ENCODE measurements at places on chromosomes 2 and 18. TPM values are rescaled to one million over a fixed set of nuclear protein-coding genes. Genes with fewer than 3 reads are reported as not detected.

Gene FABP1
- total RNA-seq = not detected

Gene CNGA3
- total RNA-seq = not detected

Gene KCNE4
- total RNA-seq = not detected

Gene ANKRD30BL
- 0.20 TPM for total RNA-seq

Gene IL36G
- total RNA-seq = not detected

Gene PTPN2
- 68.1 TPM for total RNA-seq

Gene SKA1
- total RNA-seq = 25.6 TPM

Gene DCDC2C
- not detected for total RNA-seq

Gene SERPINB13
- total RNA-seq = not detected

Gene INPP5D
- 135 TPM for total RNA-seq

Gene NEU4
- total RNA-seq = 0.20 TPM

All from activated naive CD8-positive, alpha-beta T cell treated with anti-CD3 and anti-CD28 coated beads, Interleukin-2, amount 10 ng/mL, durations not matched to agents 7 days and 5 days (primary cell).